ENCODE measurements at places on chromosomes 6 and 20.
A peak's percentile ranks its signal among the peaks of the same experiment; 100 is the strongest.

GRCh38 chr6:39430871-39431523, 108.5 kb upstream of the KCNK16 start:
- no peak for DNase-seq

DNA sequence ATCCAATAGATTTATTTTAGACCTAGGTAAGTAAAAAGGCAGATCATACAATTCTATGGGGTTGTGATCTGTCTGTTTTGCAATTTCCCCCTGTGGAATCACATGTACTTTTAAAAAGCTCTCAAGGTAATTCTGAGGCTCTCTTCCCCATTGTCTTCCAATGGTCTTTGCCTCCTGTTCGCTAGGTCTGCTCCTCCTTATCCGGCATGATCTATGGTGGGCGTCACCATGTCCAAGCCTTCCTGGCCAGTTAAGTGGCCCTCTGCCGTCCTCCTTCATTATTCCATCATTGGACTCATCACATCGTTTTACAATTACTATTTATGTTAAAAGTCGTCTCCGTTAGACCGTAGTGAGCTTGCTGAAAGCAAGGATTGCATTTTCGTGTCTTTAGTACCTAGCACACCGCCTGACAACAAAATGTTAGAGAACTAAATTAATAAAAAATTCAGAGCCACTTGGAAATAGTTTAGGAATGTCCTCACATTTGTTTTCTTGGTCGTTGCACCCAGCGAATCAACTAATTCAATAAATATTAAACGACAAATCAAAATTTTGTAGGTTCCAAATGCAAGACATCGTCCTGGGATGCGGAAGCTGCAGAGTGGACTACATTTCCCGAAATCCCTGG, 2.2 kb upstream of the STXBP5 start:
- peak; percentile 36 for DNase-seq

DNA sequence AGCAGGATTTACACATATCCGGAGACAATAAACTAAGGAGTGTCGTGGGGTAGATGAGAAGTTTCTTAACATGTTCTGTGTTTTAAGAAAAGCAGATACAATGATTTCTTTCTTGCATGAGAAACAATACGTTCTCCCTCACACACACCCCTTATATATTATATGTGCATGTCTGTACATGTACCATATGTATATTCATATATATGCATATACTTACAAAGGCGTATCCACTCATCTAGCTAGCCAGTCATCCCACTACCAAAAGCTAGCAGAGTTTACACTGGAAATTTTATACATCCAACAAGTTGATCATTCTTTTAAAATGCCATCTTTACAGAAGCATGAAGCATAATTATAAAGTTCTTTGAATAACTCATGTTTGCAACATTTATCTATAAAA, 14.9 kb downstream of the ARG1 start:
- DNase-seq = no peak

- DNase-seq = no peak
These were observed 37.8 kb downstream of the PSMG4 start for GRCh38 chr6:3296537-3296936.

DNA sequence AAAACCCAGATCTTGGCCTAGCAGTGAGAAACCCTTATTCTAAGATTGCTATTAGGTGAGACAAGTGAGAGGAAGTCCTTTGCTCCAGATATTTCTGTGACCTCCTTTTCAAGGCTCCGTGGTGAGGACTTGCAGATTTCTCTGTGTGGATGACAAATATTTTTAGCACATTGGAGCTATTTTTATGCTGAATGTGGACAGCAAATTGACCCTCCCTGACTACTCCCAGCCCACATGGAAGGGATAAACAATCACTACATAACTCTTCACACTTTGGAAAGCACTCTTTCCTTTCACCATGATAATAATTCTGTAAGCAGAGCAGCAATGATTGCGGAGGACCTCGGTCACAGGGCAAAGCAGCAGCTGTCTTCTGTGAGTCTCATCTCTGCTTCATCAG, 88.0 kb upstream of the ADGRF1 start:
- no peak for DNase-seq

- no peak for DNase-seq
These were observed 49.8 kb downstream of the GRIK2 start for GRCh38 chr6:101443315-101443714.

DNA sequence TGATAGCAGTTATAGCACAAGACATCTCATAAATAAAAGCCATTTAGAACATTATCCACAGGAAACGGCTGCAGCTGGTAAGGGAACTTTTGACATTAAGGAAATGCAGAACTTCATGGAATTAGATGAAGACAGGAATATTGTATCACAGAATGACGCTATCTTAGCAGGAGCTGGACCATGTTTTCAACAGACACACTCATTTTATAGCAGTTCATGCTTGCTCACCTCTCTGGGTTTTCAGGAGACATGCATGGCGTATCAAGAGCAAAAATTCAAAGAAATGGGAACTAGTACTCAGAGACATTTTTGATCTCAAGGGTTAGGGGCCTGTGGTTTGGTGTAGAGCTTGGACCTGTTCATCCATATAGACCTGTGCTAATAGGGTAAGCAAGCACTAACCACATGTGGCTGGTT, 125.0 kb downstream of the FYN start:
- no peak for DNase-seq

GRCh38 chr6:143967706-143968376, 40.2 kb downstream of the PLAGL1 start:
- no peak for DNase-seq

GRCh38 chr20:20085071-20085470, 32.7 kb downstream of the CFAP61 start:
- no peak for DNase-seq

- DNase-seq = no peak
These were observed 263.6 kb downstream of the CD83 start for GRCh38 chr6:14380901-14381828.

GRCh38 chr6:131937226-131937625, 13.9 kb downstream of the CCN2 start:
- DNase-seq = no peak

GRCh38 chr20:59696476-59696875, 92.1 kb downstream of the PHACTR3 start:
- no peak for DNase-seq

- no peak for DNase-seq
These were observed 42.8 kb downstream of the HLA-DPB1 start for GRCh38 chr6:33118525-33119123.

DNA sequence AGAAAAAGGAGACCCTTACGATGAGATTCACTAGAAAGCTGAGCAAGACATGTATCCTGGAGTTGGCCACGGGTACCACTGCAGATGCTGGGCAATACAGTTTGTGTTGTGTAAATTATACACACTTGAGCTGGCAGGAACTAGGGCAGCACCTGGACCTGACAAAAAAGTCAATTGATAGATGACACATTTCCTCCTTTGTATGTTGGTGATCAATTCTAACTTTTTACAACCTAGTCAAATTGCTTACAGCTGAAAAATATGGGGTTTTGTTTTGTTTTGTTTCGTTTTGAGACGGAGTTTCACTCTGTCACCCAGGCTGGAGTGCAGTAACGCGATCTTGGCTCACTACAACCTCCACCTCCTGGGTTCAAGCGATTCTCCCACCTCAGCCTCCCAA, 108.9 kb downstream of the UST start:
- DNase-seq = no peak

GRCh38 chr6:137699031-137699683, 167.9 kb upstream of the TNFAIP3 start:
- DNase-seq = peak; percentile 71

- DNase-seq = no peak
These were observed 19.3 kb upstream of the EFCAB8 start for GRCh38 chr20:32839227-32839981.

GRCh38 chr6:42250274-42250931, 32.7 kb upstream of the MRPS10 start:
- DNase-seq = no peak

DNA sequence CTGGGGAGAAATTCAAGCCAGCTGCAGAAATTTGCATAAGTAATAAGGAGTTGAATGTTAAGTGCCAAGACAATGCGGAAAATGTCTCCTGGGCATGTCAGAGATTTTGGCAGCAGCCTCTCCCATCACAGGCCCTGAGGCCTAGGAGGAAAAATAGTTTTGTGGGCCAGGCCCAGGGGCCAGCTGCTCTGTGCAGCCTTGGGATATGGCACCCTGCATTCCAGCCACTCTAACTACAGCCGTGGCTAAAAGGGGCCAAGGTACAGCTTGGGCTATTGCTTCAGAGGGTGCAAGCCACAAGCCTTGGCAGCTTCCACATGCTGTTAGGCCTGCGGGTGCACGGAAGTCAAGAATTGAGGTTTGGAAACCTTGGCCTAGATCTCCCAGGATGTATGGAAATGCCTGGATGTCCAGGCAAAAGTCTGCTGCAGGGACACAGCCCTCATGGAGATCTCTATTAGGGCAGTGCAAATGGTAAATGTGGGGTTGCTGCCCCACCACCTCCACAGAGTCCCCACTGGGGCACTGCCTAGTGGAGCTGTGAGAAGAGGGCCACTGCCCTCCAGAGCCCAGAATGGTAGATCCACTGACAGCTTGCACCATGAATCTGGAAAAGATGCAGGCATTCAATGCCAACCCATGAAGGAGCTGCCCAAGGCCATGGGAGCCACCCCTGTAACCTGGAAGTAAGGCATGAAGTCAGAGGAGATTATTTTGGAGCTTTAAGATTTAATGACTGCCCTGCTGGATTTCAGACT, 126.5 kb downstream of the DTNBP1 start:
- no peak for DNase-seq

DNA sequence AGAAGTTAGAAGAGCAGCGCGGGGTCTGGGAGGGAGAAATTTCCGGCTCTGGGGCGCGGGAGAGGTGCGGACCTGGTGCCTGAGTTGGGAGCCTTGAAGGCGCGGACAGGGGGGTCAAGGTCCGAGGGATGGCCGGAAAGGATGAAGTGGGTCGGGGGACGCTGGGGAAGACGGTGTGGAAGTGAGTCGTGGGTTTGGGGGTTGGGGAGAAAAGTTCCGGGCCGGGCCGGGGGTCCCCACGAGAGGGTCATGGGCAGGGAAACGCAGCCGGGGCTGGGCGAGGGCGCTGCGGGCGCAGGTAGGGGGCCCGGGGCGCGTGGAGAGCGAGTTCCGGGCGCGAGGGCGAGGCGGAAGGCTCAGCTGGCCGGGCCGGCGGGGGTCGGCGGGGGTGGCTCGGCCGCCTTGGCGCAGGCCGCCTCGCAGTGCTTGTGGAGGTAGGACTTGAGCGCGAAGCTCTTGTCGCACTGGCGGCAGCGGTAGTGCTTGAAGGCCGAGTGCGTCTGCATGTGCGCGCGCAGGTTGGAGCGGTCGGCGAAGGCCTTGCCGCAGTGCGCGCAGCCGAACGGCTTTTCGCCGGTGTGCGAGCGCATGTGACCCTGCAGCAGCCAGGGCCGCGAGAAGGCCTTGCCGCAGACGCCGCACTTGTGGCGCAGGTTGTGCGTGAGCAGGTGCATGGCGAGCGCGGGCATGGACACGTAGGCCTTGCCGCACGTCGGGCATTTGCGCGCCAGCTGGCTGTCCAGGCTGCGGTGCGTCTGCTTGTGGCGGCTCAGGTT, 10.5 kb upstream of the SRXN1 start:
- no peak for DNase-seq

GRCh38 chr6:135534773-135535380, 37.3 kb upstream of the AHI1 start:
- DNase-seq = no peak

DNA sequence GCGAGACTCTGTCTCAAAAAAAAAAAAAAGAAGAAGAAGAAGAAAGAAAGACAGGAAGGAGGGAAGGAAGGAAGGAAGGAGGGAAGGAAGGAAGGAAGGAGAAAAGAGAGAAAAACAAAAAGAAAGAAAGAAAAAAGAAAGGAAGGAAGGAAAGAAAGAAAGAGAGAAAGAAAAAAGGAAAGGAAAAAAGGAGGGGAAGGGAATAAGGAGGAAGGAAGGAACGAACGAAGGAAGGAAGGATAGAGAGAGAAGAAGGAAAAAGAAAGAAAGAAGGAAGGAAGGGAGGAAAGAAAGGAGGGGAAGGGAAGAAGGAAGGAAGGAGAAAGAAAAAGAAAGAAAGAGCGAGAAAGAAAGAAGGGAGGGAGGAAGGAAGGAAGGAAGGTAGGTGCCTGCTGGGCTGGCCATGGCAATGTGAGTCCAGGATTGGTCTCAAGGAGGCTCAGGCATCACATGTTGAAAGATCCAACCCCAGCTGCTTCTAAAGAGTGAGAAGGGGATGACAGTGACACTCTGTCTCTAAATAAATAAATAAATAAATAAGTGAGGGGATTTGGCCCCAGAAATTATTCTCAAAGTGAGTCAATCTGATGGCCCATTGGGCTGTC, 24.3 kb upstream of the SRSF6 start:
- DNase-seq = no peak

GRCh38 chr6:18368277-18369105, 18.7 kb upstream of the RNF144B start:
- no peak for DNase-seq

- no peak for DNase-seq
These were observed 45.4 kb downstream of the SSR1 start for GRCh38 chr6:7267466-7268091.

DNA sequence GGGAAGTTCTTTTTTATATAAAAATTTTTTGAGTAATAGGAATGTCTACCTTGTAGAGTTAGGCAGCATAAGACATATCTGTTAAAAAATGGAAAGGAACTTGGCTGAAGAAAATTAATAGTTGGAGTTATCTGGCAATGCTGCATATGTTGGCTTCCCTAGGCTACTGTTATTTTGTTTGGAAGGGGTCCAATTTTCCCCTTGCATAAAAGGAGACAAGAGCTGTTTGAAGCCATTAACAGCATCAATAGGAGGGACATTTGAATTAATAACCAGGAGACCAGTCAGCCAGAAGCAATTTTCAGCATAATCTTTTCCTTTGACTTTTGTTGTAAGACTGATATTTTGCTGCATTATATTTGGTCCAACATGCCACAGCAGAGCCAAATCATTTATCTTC, 80.9 kb upstream of the TAB2 start:
- no peak for DNase-seq

- no peak for DNase-seq
These were observed 26.6 kb downstream of the HLA-A start for GRCh38 chr6:29968905-29969304.

GRCh38 chr6:158384671-158385110, 72.4 kb downstream of the TULP4 start:
- DNase-seq = no peak
